Muscle of leg (tissue), 16 donors: ENCODE measurements at places on chromosomes 2 and 18. TPM values are rescaled to one million over a fixed set of nuclear protein-coding genes. Genes with fewer than 3 reads are reported as not detected.

The SPAST gene
- 17.4 TPM for polyA plus RNA-seq

The SCTR gene
- polyA plus RNA-seq = 0.32 TPM

The TMEM178A gene
- polyA plus RNA-seq = 7.5 TPM

The SERPINB13 gene
- polyA plus RNA-seq = not detected

The ASAP2 gene
- polyA plus RNA-seq = 22.2 TPM

The TNFRSF11A gene
- 3.8 TPM for polyA plus RNA-seq

The SLC4A3 gene
- 8.3 TPM for polyA plus RNA-seq

The SDC1 gene
- 16.2 TPM for polyA plus RNA-seq

The ACADL gene
- polyA plus RNA-seq = 3.4 TPM

The KRTCAP3 gene
- polyA plus RNA-seq = 1.9 TPM

The CNTNAP5 gene
- 0.16 TPM for polyA plus RNA-seq

The DNER gene
- 1.6 TPM for polyA plus RNA-seq
